Ecto neural progenitor cell (in vitro differentiated cells): ENCODE measurements at places on chromosomes 3 and 15.

GRCh38 chr3:133295199-133295901 is 104.5 kb upstream of the BFSP2 start:
- DNase-seq: no peak

GRCh38 chr3:62805106-62805505 is 70.1 kb downstream of the CADPS start:
- no peak for DNase-seq

- no peak for DNase-seq
Observed at GRCh38 chr3:195918176-195918575, 9.8 kb upstream of the TNK2 start.

- DNase-seq: no peak
Observed at GRCh38 chr3:108512671-108513070, 2.3 kb upstream of the MYH15 start.

- no peak for DNase-seq
Observed at GRCh38 chr3:17967111-17967510, 224.7 kb upstream of the TBC1D5 start.

GRCh38 chr3:43549626-43550290 is 72.1 kb downstream of the ANO10 start:
- DNase-seq: no peak

GRCh38 chr3:23664459-23664858 is 141.3 kb upstream of the UBE2E1 start:
- no peak for DNase-seq

DNA sequence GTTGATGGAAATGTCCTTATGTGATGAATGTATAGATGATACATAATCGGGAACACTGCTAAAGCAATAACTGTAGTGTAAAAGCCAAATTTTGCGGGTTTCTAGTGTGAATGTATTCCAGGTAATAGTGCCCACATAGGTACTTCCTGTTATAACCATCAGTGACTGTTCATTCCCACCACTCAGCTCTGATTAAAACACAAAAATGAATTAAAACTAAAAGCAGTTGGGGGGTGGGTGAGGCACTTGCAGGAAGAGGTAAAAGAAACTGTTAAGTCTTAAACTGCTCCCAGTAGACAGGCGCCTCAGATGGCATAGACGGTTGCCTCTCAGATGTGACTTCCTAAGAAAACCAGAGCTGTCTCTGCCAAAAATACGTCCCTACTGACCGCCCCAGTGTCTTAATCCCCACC is 893 bp upstream of the MTHFS start:
- no peak for DNase-seq

GRCh38 chr3:144259267-144259666 is 287.6 kb downstream of the DIPK2A start:
- no peak for DNase-seq

- DNase-seq: no peak
Observed at GRCh38 chr3:134378818-134379217, 4.6 kb upstream of the AMOTL2 start.

DNA sequence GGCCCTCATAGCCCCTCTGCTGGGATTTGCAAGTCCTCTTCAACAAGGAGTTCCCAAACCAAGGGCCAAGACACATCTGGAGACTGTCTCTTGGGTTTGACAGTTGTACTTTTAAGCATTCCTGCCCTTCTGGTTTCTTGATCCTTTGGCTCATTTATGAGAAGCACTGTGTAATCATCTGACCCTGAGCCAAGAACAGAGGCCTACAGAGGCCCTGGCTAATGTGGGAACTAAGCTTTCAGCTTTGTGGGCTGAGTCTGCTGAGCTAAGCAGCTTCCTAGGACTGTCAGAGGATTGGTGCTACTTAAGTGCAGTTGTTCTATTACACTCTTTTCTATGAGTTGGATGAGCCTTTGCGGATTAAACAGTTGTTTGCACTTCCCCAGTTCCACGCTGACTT is 178.3 kb downstream of the KBTBD8 start:
- DNase-seq: no peak

DNA sequence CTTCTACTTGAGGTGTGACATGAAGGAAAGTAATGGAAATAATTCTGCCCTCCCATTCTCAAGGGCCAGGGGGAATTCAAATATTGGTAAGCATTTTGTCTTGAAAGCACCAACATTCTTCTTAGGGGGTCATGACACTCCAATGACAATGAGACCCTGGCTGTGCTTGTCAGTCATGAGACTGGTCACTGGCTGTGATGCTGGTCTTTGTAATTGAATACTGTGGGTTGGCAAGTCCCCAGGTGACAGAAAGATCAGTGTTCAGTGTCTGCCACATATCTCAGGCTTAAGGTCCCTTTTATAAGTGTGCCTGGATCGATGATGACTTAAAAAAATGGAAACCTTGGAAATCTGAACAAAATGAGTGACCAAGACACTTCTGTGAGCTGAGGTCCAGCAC is 151.4 kb downstream of the SNRPN start:
- no peak for DNase-seq

DNA sequence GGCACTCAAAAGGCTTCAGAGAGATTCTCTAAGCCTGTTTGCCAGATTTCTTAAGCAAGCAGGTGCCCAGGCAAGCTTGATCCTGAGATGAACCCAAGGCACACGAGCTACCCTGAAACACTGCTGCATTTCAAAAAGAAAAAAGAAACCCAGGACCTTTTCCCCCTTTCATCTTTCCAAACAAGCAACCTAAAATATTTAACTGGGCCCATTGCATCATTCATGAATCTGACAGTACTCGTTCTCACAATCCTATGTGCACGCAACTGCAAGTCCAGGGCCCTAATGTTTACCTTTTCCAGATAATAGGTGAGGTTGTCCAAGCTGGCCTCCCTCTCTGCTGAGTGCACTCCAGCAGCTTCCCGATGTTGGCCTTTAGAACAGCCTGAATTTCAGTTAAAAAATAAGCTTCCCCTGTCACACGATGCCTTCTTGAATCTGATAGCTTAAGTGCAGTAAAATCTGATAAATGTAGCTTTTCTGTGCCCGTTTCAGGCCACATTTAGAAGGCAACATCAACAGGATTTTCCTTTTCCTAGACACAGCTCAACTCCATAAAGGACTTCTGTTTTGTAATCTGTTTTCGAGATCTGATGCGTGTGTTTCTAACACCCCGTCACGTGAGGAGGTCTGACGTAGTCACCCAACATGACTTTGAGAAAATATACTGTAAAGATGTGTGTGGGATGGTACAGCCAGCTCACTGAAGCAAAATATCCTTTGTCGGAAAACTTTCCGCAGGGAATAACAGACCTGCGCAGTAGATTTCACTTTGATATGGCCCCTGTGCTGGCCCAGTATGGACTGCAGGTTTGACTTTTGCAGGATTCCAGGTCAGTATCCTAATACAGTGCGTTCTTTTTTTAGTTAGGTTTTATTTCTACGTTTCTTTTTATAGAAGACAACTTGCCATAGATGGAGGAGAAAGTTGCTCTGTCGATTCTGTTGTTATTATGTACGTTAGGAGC is 55.1 kb upstream of the RASA2 start:
- DNase-seq: peak; percentile 9

- DNase-seq: no peak
Observed at GRCh38 chr3:9349321-9350117, 13.3 kb upstream of the THUMPD3 start.

- no peak for DNase-seq
Observed at GRCh38 chr3:178439504-178439903, 96.7 kb upstream of the KCNMB2 start.

DNA sequence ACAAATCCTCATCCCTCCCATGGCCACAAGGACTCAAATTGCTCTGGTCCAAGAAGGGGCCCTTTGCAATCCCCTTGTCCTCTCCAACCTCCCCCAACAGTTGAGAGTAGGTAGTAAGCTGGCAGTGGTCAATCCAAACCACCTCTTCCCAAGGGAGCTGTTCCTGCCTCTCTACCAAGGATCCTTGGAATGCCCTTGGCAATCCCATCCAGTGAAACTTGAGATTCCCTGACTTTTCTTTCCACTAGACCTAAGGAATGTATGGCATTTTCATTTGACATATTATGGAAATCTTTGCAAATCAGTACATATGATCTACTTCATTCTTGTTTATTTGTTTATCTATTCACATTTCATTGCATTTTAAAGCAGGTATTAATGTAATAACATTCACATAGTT is 4.8 kb upstream of the RBP2 start:
- DNase-seq: no peak

- no peak for DNase-seq
Observed at GRCh38 chr3:143252931-143253330, 133.4 kb downstream of the CHST2 start.

DNA sequence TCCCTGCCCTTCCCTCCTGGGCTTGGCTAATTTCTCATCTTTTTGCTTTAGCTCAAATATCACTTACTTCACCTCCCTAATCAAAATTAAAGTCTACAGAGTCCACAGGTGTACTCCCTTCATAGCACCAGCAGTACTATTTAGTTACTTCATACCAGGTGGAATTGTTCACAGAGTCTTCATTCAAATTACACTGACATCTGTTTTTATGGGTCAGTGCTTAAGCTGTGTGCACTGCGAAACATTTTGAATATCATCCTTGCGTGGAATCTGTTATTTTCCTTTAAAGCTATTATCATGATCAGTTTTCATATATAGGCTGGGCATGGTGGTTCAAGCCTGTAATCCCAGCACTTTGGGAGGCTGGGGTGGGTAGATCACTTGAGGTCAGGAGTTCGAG is 2.7 kb upstream of the SERF2 start:
- DNase-seq: no peak

GRCh38 chr15:31306426-31307269 is 20.0 kb upstream of the KLF13 start:
- DNase-seq: peak; percentile 90

- DNase-seq: no peak
Observed at GRCh38 chr15:85711580-85712192, 83.0 kb downstream of the KLHL25 start.

DNA sequence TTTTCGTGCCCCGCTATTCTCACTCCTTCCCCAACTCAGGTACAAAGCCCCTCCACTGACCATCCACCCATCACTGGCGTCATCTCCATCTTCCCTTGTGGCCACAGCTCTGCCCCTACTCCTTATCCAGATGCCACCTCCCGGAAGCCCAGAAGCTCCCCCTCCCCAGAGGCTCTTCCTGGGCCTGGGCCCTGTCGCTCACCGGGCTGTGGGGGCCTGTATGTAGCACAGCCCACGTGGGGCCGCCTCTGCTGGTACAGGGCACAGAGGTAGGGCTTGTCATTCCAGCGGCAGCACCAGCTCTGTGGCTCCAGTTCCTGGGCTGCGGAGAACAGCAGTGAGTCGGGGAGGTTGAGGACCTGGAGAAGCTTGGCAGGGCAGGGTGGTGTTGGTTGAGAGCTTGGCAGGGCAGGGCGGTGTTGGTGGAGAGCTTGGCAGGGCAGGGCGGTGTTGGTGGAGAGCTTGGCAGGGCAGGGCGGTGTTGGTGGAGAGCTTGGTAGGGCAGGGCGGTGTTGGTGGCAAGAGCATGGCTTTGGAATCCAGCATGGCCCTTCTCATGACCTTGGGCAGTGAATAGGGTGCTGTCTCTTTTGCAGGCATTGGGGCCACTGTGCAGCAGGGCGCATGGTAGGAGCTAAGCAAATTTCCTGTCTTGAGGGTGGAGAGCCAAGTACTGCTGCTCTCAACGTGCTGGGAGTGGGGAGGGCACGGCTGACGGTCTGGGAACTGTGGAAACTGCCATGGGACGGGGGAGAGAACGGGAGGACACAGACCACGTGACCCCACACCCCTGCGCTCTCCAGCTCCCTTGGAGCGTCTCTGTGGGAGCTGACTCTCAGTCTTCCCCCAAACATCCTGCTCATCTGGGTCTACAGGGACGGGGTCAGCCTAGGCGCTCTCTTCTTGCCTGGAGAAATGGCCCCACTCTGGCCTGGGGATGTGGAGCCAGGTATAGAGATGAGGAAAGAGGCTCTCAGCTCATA is 43.4 kb downstream of the MUC20 start:
- DNase-seq: no peak

DNA sequence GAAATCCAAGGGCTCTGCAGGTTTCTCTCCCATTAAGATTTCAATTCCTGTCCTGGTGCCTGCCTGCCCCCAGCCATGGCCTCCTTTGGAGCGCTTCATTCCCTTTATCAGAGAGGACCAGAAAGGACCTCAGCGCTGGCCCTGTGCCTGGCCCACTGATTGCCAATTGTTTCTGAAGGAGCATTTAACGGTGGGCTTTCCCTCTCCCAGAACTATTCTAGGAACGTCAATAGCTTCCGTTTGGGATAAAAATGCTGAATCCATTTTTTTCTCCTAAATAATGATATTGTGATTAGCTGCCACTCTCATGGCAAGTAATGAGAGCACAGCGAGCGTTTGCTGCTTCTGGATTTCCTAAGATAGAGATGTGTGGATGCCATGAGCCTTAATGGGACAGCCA is 12.2 kb upstream of the SLC6A1 start:
- DNase-seq: no peak

- DNase-seq: peak; percentile 93
Observed at GRCh38 chr15:65530318-65531111, at the start of gene HACD3. HACD3 (plus strand) TSS chr15:65530463; CDS start chr15:65530632, 169 bp downstream.

DNA sequence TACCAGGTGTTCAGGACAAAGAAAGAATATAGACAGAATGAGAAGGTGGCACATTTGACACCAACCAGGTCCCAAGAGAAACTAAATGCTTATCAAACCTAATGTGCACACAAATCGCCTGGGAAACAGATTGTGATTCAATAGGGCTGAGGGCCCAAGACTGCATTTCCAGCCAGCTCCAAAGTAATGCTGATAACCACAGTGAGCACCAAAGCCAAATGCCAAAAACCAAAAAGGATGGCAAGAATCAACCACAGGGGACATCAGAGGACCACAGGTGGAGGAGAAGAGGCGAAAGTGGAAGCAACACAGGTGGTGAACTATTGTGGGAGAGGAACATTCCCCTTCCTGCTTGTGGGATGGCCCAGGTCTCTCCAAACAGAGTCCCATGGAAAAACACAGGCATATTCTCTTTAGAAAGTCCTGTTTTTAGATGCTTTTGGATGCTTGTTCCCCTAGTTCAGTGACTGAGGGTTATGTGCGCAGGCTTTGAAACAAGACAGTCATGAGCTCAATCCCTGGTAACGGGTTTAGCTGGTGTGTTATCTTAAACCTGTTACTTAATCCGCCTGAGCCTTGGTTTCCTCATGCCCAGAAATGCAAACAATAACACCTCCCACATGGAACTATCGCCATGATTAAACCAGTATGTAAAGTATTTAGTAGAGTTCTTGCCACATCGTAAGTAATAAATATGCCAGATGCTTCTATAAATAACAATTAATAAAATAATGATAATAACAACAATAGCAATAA is 241.7 kb downstream of the ATP8B4 start:
- DNase-seq: no peak

- DNase-seq: no peak
Observed at GRCh38 chr3:46022909-46023785, 4.1 kb downstream of the XCR1 start.
